ENCODE measurements at places on chromosomes 11 and 22.

GRCh38 chr22:47818496-47818895, 1056.0 kb downstream of the TBC1D22A start:
- H3K27ac ChIP-seq: no peak overlapping the region
- no peak for DNase-seq
- no peaks in the 10 kb centered on the region for H3K36me3 ChIP-seq
- H3K27me3 ChIP-seq: peaks cover 13% of the 10 kb centered on the region

DNA sequence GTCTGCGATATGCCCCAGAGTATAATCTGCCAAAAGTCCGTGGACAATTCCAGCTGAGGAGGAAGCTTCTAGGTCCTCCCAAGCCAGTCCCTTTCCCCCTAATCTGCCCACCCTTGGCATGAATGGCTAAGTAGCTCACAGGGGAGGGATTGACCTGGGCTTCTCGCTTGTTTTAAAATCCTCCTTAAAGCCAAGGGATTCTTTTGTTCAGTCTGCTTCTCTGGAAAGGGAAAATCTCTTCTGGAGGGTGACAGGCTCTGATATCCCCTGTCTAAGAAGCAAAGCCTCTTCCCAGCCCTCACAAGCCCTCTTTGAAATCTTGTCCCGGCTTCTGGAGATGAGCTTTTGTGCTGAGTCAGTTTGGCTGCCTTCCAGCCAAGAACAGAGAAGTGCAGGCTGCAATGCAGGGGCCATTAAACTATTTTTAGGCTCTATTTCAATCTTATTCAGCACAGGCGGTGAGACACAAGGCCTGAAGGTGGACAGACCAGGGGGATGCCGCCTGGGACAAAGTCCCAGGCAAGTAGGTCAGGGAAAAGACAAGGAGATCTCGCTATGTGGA, 23.9 kb downstream of the NEFH start:
- H3K4me1 ChIP-seq: peaks cover 5% of the 10 kb centered on the region
- H3K36me3 ChIP-seq: peaks cover 66% of the 10 kb centered on the region
- no peaks in the 10 kb centered on the region for H3K27me3 ChIP-seq
- no peak overlapping the region for H3K4me3 ChIP-seq
- no peak overlapping the region for H3K27ac ChIP-seq
- DNase-seq: peak; percentile 49

DNA sequence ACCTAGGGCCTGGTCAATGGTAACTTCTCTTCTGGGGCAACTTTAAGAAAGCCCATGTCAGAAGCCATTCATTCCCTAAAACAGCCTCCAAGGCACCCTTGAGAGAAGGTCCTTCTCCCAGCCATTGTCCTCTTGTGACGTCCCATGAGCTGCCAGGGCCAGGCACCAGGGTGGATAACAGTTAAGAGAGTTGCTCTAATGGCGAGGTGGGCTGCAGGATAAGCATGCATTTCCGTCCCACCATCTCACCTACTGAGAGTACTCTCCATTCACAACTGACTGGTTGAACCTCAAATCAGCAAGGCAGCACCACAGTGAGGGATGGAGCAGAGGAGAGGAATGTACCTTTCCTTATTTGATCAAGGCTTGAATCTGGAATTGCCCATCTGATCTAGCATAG, 14.6 kb downstream of the POU2AF1 start:
- H3K27me3 ChIP-seq: no peaks in the 10 kb centered on the region
- no peak for DNase-seq
- no peak overlapping the region for H3K27ac ChIP-seq
- no peaks in the 10 kb centered on the region for H3K36me3 ChIP-seq
- H3K4me3 ChIP-seq: no peak overlapping the region
- H3K4me1 ChIP-seq: peaks cover 18% of the 10 kb centered on the region

GRCh38 chr11:95832763-95833162, 42.5 kb downstream of the CEP57 start:
- H3K4me1 ChIP-seq: peaks cover 18% of the 10 kb centered on the region
- H3K27ac ChIP-seq: no peak overlapping the region
- DNase-seq: no peak
- no peak overlapping the region for H3K4me3 ChIP-seq
- peaks cover 67% of the 10 kb centered on the region for H3K36me3 ChIP-seq

GRCh38 chr11:128515826-128516778, 71.3 kb downstream of the ETS1 start:
- DNase-seq: no peak
- H3K27ac ChIP-seq: no peak overlapping the region
- H3K27me3 ChIP-seq: no peaks in the 10 kb centered on the region
- H3K4me1 ChIP-seq: peaks cover 55% of the 10 kb centered on the region
- peaks cover 22% of the 10 kb centered on the region for H3K36me3 ChIP-seq
- H3K4me3 ChIP-seq: no peak overlapping the region

GRCh38 chr22:17807578-17808410, 33.5 kb upstream of the BID start:
- H3K27me3 ChIP-seq: no peaks in the 10 kb centered on the region
- H3K4me3 ChIP-seq: no peak overlapping the region

DNA sequence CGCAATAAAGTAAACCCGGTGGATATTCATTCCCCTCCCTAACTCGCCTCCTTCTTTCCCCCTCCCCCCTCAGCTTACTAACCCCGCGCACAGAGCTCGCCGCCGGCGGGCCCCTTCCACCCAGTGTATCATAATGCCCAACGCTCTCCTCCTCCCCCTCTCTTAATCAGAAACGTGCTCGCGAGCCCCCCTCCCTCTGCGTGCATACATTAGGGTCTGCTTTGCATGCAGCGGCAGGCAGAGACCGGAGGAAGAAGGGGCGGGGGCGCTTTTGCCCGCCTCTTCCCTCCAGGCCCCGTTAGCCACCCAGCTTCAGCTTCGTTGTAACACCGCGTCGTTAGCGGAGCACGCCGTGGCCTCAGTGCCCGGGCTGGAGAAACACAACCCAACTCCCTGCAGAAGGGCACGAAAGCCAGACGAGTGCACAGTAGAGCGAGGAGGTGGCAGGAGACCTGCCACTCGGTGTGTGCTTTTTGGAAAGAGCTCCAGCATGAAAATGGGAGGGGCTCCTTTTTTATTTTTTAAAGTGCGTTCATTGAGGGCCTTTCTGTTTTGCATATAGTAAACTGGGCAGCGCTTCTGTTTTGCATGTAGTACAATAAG, 901 bp upstream of the KMT2A start:
- DNase-seq: no peak
- peak overlapping the region; percentile 67 for H3K27ac ChIP-seq
- H3K4me1 ChIP-seq: peaks cover 35% of the 10 kb centered on the region
- H3K36me3 ChIP-seq: no peaks in the 10 kb centered on the region
- peak overlapping the region; percentile 96 for H3K4me3 ChIP-seq

DNA sequence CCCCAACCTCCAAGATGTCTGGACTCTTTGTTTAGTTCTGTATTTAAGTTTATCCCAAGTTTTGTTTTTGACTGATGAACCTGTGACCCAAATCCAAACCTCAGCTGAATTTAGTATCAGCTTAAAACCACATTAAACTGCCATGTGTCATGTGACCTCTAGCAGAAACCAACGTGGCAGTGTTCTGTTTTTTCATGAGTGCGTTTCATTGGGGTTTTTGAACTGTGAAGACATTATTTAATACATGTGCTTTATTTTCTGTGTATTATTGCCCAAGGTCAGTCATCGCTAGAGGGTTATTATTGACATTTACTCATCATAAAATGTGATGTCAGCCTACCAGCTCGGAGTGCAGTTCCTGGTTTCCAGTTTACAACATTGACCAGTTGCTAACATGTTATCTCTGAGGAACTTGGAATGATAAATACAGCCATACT, 1.8 kb downstream of the TLCD5 start:
- DNase-seq: no peak
- H3K27ac ChIP-seq: no peak overlapping the region
- peaks cover 26% of the 10 kb centered on the region for H3K4me1 ChIP-seq
- H3K36me3 ChIP-seq: peaks cover 9% of the 10 kb centered on the region

- H3K4me1 ChIP-seq: no peaks in the 10 kb centered on the region
- DNase-seq: no peak
- no peak overlapping the region for H3K27ac ChIP-seq
- no peak overlapping the region for H3K4me3 ChIP-seq
- no peaks in the 10 kb centered on the region for H3K27me3 ChIP-seq
Measured at GRCh38 chr22:49738006-49738405, 89.7 kb downstream of the BRD1 start.

- H3K4me1 ChIP-seq: peaks cover 18% of the 10 kb centered on the region
- no peaks in the 10 kb centered on the region for H3K36me3 ChIP-seq
- DNase-seq: no peak
- H3K27me3 ChIP-seq: no peaks in the 10 kb centered on the region
Measured at GRCh38 chr11:130588471-130588870, 140.0 kb downstream of the ADAMTS15 start.

GRCh38 chr11:34240150-34240494, 117.7 kb downstream of the ABTB2 start:
- H3K27ac ChIP-seq: no peak overlapping the region
- H3K36me3 ChIP-seq: peaks cover 6% of the 10 kb centered on the region
- peaks cover 21% of the 10 kb centered on the region for H3K4me1 ChIP-seq
- H3K4me3 ChIP-seq: no peak overlapping the region
- no peak for DNase-seq

DNA sequence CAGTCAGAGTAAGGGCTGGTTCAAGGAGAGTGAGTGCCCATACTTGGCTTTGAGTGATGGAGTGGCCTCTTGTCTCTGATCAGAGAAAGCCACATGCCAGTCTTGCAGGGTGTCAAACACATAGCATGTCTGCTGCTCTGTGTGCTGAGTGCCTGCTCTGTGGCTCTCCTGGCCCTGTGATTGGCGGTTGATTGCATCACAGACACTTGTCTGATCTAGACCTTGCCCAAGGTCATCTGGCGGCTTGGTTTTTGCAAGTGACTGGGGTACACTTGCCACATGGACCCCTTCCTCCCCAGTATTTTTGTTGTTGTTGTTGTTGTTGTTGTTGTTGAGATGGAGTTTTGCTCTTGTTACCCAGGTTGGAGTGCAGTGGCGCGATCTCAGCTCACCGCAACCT, 10.3 kb downstream of the OSBP2 start:
- DNase-seq: no peak
- H3K36me3 ChIP-seq: no peaks in the 10 kb centered on the region
- H3K4me1 ChIP-seq: peaks cover 6% of the 10 kb centered on the region
- no peaks in the 10 kb centered on the region for H3K27me3 ChIP-seq
- H3K27ac ChIP-seq: no peak overlapping the region
- no peak overlapping the region for H3K4me3 ChIP-seq

DNA sequence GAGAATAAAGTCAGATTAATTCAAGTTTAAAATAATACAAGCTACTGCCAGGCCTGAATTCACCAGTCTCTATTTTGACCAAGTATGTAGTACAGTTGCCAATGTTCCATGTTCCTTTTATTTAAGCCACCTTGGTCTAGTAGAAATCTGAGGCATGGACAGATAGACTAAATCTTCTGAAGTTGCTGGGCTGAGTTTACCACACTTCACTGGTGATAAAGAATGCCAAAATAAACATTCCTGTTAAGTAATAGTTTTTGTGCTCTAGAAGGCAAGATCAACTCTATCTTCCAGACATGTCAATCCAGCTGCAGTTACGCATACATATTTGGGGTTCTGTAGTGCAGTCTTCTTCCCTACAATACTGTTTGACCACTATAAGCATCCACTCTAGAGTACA, 83.9 kb upstream of the C11orf87 start:
- peak; percentile 13 for DNase-seq
- H3K27ac ChIP-seq: no peak overlapping the region
- no peak overlapping the region for H3K4me3 ChIP-seq
- no peaks in the 10 kb centered on the region for H3K27me3 ChIP-seq
- H3K4me1 ChIP-seq: peaks cover 5% of the 10 kb centered on the region

GRCh38 chr11:120601536-120601935, 90.0 kb downstream of the GRIK4 start:
- no peak overlapping the region for H3K27ac ChIP-seq
- no peaks in the 10 kb centered on the region for H3K36me3 ChIP-seq
- peaks cover 36% of the 10 kb centered on the region for H3K27me3 ChIP-seq

DNA sequence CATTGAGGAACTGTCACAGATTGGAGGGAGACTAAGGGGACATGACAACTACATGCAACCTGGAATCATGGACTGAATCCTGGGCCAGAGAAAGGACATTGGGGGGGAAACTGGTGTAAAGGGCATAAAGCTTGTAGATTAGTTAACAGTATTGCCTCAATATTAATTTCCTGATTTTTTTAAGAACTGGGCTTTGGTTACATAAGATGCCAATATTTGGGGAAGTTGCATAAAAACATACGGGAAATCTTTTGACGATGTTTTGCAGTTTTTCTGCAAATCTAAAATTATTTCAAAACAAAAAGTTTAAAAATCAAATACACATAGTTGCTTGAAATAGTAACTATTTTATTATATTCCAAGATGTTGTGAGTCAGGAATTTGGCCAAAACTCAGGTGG, 2.9 kb upstream of the FOLR3 start:
- H3K27ac ChIP-seq: no peak overlapping the region
- no peaks in the 10 kb centered on the region for H3K27me3 ChIP-seq
- no peaks in the 10 kb centered on the region for H3K4me1 ChIP-seq
- no peaks in the 10 kb centered on the region for H3K36me3 ChIP-seq
- no peak overlapping the region for H3K4me3 ChIP-seq

GRCh38 chr11:124119103-124119502, 3.9 kb downstream of the VWA5A start:
- H3K4me3 ChIP-seq: no peak overlapping the region
- DNase-seq: no peak
- H3K36me3 ChIP-seq: peaks cover 59% of the 10 kb centered on the region

GRCh38 chr11:36376009-36376887, 80.2 kb downstream of the PRR5L start:
- peak; percentile 42 for DNase-seq
- H3K27me3 ChIP-seq: no peaks in the 10 kb centered on the region
- peaks cover 27% of the 10 kb centered on the region for H3K4me1 ChIP-seq
- peaks cover 6% of the 10 kb centered on the region for H3K36me3 ChIP-seq
- peak overlapping the region; percentile 35 for H3K27ac ChIP-seq

DNA sequence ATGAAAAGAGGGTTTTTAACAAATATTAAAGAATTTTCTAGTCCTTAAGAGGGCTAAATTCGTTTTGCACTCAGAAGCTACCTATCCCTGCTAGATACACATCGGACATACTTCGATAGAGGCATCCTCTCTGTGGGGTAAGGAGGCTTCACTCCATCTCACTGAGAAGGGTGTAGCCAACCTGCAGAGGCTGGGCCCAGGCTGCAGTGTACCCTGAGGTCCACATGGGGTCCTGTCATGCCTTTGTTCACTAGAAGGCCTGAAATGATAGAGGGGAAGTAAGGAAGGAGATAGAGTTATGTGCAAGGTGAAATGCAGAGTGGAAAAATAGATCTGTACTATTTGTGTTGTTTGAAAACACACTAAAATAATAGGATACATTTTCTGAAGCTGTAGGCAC, 45.6 kb downstream of the IGSF9B start:
- H3K27ac ChIP-seq: no peak overlapping the region
- DNase-seq: no peak
- H3K27me3 ChIP-seq: no peaks in the 10 kb centered on the region
- H3K36me3 ChIP-seq: peaks cover 32% of the 10 kb centered on the region
- no peaks in the 10 kb centered on the region for H3K4me1 ChIP-seq
- no peak overlapping the region for H3K4me3 ChIP-seq

GRCh38 chr11:1829039-1829820, 5.6 kb upstream of the SYT8 start:
- peak overlapping the region; percentile 21 for H3K4me3 ChIP-seq
- peak; percentile 89 for DNase-seq
- H3K36me3 ChIP-seq: no peaks in the 10 kb centered on the region
- peaks cover 58% of the 10 kb centered on the region for H3K4me1 ChIP-seq
- H3K27me3 ChIP-seq: no peaks in the 10 kb centered on the region

GRCh38 chr11:59415111-59415510, 11.1 kb downstream of the OR5A2 start:
- no peak overlapping the region for H3K4me3 ChIP-seq
- H3K27ac ChIP-seq: no peak overlapping the region
- peaks cover 30% of the 10 kb centered on the region for H3K27me3 ChIP-seq
- no peak for DNase-seq
- no peaks in the 10 kb centered on the region for H3K4me1 ChIP-seq

All from MCF 10A (cell line).